ENCODE measurements at places on chromosomes 16 and 17.

DNA sequence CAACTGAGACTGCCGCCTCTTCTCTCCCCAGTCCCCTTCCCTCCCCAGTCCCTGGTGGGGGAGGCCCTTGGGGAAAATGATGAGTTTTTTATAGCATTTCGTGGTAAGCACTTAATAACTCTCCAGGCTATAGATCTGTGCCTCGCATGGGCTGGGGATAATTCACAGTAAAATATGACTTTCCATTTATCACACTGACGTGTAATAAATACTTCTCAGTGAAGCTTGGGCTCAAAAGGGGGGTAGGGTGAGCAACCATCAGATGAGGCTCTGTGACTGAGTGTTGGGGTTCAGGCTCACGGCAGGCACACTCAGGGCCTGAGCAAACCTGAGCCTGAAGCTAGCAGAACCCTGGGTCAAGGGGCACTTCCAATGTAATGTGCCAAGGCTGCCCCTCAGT, 101.6 kb downstream of the CCT6B start:
- DNase-seq = no peak

DNA sequence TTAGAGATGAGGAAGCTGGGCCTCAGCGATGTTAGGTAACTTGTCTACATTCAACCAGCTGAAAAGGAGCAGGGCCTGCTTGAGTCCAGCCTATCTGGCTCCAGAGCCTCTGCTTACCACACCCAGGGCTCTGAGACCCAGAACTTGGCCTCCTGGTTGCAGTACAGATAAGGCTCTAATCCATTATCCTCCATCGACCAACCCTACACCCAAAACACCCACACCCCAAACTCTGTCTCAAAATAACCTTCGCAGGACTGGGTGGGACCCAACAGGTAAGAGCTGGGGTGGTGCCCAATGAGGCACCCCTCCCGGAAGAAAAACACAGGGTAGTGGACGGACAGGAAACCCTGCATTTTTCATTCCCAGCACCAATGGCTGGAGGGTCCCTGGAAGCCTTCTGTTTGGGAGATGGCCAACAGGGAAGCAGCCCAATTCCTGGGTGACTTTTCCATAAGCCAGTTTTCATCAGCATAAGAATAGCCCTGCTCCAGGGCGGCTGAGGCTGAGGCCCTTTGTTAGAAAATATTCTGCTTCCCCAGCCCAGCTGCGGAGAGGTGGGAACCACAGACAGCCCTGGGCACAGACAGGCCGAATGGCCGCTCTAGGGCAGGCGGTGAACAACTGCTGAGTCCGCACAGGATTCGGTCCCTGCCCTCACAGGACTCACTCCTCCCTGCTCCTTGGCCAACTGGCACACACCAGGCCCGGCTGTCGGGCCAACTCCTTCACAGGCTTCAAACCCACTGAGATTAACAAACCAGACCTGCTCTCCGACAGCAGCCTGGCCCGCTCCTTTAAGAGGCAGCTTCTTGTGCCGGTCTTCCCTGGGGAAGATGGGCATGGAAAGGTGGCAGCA, 9.8 kb downstream of the SMIM5 start:
- DNase-seq = peak; percentile 11

DNA sequence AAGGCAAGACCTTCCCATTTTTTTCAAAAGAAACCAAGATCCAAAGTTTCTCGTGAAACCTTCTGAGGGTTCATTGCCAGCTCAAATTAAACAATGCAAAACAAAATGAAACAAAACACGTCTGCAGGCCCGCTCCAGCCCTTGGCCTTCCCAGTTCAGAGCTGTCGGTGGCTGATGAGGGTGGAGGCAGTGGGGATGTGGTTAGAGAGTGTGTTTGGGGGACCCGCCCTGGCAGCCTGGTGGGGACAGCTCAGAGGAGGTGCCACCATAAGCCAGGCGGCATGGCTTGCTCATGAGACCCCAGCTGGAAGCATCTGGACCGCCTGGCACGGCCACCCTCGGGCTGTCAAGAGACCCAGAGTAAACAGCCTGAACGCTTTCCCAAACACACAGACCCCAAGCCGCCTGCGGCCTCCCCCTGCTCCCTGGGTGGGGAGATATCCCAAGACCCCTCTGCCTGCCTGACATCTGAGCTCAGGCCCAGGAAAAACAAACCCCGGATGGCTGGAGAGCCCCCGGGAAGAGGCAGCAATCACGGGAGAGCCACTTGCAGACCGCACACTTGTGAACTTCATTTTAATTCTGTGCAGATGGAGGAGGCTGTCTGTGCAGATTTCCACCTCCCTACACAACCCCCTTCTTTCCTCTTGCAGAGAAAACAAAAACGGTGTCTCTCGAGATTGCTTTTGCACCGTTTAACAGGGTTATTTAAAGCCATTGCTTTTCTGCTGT, 35.4 kb upstream of the LITAF start:
- DNase-seq = peak; percentile 60

- no peak for DNase-seq
These were observed 799.0 kb downstream of the KCNJ2 start for GRCh38 chr17:70968302-70968701.

Measured in glutamatergic neuron (in vitro differentiated cells).